Fibroblast of the aortic adventitia (primary cell): ENCODE measurements at places on chromosomes 11 and 22.

DNA sequence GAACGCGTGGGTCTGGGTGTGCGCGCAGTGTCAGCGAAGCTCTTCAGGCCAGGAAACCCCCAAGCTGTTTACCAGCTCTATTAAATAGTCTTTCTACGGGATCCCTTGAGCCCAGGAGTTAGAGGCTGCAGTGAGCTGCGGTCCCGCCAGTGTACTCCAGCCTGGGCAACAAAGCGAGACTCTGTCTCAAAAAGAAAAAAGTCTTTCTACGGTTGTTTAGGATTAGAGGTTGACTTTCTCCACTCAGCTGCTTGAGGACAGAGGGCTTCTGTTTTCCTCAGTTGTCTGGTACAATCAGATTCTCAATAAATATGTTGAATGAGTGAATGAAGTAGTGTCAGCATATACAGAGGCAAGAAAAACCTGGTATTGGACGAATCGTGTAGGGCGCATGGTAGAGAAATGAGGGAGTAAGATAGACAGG, 619 bp downstream of the SART1 start:
- no peak for DNase-seq

DNA sequence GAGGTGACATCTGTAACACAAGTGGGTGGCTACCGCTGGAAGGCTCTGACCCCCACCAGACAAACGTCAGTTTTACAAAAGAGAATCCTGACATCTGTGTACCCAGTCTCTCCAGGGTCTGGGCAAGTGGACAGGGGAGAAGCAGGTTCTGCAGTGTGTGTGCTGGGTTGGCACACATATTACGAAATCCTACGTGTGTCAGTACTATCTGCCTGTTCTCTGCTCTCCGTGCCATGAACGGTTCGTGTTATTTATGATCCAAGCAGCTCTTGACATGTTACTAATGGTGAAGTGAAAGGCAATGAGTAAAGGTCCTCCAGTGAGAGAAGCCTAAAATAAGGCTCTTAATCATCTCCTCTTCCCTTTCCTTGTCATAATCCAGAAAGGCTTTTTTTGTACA, 201.5 kb upstream of the MTMR2 start:
- DNase-seq: no peak

DNA sequence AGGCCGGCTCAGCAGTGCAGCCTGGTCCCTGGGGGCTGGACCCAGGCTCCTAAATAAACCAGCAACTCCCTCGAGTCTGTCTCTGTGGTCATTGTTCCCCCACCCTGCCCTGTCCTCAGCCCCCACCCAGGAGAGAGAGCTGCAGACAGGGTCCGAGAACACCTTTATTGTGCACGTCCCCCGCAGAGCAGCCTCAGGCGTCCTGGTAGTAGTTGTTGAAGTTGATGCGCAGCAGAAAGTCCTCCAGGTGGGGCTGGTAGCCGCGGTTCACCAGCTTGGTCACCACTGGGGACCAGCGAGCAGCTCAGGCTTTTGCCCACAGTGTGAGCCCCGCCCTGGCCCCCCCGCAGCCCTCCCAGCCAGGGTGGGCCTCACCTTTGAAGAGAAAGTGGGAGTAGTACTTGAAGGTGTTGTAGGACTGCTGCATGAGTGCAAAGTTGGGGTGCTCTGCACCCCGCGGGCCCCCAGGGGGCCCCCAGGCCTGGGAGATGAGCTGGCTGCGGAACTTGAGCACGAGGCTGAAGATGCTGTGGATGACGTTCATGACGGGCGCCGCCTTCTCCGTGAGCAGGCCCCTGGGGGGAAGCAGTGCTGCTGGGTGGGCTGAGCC, 16.8 kb downstream of the SELENOO start:
- DNase-seq: no peak

GRCh38 chr22:46262449-46263215, 511 bp downstream of the PKDREJ start:
- peak; percentile 29 for DNase-seq

DNA sequence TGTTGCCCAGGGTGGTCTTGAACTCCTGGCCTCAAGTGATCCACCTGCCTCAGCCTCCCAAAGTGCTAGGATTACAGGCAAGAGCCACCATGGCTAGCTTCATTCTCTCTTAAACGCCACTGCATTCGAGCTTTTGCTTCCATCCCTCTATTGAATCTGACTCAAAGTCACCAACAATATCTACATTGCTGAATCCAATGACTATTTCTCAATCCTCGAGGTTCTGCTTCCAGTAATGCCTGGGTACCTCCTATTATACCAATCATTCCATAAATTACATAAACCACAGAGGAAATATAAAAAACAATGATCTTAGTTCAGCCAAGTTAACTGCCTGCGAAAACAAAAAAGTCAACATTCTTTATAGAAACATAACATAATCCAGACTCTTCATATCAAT, 11.9 kb upstream of the NXF1 start:
- DNase-seq: peak; percentile 31
